ENCODE measurements at places on chromosomes 4 and X.

- DNase-seq = no peak
Measured at GRCh38 chr4:151238477-151238876, 38.5 kb upstream of the PRSS48 start.

GRCh38 chrX:101478366-101478765, 6.9 kb upstream of the ARMCX4 start:
- DNase-seq = no peak

DNA sequence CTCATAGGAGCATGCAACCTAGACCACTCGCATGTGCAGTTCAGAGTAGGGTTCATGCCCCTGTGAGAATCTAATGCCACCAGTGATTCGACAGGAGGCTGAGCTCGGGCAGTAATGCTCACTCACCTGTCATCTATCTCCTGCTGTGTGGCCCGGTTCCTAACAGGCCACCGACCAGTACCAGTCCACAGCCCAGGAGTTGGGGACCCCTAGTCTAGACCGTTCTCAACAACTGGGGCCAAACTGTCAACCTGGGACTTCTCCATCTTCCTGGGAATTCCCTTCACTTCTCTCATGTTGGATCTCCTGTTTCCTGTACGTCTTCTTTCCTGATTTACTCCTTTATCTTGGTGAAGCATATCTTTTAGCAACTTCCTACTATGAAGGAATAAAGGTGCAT, 79.4 kb upstream of the HELT start:
- no peak for DNase-seq

DNA sequence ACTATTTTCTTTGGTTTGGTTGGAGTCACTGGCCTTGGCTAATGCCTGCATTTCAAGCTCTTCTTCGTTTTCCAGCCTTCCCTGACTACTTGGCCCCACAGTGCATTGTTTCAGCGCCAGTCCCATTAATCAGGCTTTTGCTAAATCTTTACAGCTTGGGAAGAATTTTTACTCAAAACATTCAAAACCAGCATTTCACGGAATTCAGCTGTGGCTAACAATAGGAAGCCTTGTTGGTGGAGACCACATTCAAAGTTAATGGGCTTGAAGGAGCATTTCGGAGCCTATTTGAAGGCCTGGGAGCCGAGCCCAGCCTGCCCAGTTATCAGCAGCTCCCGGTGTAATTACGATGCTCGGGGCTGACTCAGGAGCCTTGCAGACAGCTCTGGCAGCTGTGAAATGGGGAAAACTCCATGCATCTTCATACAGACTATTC, 30.8 kb upstream of the VCX2 start:
- no peak for DNase-seq

- no peak for DNase-seq
Measured at GRCh38 chr4:20311856-20312255, 60.2 kb downstream of the SLIT2 start.

GRCh38 chrX:130018143-130018542, 35.7 kb downstream of the BCORL1 start:
- no peak for DNase-seq

GRCh38 chr4:153549405-153549804, 83.2 kb downstream of the TMEM131L start:
- no peak for DNase-seq

DNA sequence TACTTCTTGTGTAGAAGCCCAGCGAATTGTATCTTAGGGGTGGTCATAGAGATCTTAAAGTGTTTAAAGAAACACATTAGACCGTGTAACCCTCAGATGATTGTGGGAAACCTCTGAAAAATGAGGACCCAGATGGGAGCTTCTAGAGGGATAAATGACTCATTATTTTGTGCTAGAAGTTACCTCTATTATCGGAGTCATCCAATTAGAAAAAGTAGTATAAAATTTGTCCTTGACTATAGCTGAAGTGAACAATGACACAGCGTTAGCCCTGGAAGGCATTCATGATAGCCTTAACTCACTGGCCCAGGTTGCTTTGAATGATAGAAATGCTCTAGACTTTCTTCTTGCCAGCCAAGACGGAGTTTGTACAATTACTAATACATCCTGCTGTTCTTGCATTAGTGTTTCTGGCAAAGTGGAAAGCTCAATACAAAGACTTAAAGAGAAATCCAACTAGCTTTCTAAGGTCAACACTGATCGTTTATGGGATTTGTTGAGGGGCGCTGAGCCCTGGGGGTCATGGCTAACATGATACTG, 178.9 kb upstream of the VEGFC start:
- DNase-seq = no peak

DNA sequence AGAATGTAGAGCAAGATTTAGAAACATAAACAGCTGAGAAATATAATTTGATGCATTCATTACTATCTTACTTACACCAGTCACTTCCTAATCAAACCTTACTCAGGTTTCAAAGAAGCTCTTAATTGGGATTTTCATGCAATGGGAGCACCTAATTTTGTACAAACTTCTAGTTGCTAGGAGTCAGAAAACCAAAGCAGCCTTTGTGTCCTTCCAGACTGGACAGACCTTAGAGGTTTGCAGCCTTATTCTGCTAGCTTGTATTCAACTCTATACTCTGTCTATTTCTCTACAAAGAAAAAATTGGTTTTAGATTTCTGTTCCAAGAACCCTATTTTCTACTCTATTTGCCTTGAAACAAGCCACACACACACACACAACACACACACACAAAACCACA, 19.4 kb downstream of the GABRA2 start:
- DNase-seq = no peak

DNA sequence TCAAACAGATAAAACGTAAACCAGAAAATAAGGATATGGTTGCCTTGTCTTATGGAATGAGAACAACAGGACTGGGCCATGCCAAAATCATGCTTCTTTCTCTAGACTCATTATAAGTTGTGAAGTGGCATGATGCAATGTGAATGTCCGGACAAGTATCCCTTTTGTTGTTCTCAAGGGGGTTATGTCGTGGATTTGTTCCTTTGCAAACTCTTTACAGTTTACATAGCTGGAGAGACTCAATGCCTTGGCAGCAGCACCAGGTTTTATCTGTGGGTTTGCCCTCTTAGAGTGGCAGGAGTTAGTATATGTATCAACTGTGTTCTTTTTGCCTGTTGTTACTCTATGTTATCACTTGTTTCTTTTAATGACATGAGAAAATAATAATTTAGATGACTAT, 41.4 kb downstream of the SPRY1 start:
- DNase-seq = no peak

DNA sequence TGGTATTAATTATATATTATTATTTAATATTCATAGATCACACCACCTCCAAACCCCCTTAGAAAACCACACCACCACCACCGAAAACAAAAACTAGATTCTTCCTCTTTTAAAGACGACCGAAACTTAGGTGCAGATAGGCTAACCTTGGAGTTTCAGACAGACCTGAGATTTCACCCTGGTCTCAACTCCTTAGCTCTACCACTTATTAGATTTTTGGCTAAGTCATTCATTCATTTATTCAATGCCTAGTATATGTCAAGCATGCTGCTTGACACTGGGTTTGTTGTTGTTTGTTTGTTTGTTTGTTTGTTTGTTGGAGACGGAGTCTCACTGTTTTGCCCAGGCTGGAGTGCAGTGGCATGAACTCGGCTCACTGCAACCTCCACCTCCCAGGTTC, 9.5 kb upstream of the BMP2K start:
- no peak for DNase-seq

- no peak for DNase-seq
Measured at GRCh38 chrX:30618160-30618765, 35.0 kb upstream of the GK start.

DNA sequence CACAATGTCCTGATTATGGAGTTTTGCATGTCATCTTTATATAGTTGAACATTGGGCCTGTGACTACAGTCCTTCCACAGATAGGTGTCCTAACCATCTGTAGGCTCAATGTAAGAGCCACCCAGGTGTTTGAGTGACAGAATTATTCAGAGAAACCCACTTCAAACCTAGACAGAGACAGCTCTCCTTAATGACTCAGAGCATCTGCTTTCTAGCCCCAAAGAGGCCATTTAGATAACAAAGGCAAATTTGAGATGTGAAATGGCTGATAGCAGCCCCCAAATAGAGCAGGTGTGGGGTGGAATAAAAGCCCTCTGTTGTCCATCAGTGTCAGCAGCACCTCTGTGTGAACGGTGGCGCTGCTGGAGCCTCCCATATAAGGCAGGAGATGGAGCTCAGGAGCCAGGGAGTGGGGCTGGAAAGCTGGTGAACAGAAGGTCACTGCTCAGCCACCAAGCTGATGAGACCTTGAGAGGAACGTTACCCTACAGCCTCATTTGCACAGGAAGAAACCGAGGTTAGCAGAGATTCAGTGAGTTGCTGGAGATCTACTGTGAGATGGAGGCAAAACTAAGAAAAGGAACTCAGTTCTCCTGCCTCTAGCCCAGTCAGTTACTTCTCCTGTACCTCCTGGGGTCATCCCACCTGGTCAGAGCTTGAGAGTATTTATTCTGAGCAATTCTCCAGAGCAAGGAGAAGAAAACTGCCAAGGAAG, 153.3 kb upstream of the LNX1 start:
- no peak for DNase-seq

- DNase-seq = no peak
Measured at GRCh38 chr4:26140150-26140898, 180.5 kb upstream of the RBPJ start.

DNA sequence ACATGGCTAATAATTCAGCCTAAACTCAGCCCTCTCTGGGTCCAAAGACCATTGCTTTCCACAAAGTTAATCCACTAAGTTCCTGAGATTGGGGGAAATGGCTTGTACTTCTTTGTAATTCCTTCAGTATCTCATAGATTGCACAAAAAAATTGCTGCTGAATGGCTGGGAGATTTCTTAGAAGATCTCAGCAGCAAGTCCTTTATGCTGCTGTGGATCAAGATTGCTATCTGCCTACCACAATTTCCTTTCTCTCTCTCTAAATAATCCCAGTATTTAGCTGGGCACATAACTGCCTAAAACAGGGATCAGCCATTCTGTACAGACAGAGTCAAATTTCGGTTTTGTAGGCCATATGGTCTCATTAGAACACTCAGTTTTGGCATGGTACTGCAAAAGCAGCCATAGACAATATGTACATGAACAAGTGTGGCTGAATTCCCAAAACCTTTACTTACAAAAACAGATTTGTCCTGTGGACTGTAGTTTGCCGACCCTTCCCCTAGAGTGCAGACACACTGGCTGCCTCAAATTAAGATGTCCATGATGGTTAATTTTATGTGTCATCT, 18.5 kb upstream of the HOPX start:
- DNase-seq = no peak

DNA sequence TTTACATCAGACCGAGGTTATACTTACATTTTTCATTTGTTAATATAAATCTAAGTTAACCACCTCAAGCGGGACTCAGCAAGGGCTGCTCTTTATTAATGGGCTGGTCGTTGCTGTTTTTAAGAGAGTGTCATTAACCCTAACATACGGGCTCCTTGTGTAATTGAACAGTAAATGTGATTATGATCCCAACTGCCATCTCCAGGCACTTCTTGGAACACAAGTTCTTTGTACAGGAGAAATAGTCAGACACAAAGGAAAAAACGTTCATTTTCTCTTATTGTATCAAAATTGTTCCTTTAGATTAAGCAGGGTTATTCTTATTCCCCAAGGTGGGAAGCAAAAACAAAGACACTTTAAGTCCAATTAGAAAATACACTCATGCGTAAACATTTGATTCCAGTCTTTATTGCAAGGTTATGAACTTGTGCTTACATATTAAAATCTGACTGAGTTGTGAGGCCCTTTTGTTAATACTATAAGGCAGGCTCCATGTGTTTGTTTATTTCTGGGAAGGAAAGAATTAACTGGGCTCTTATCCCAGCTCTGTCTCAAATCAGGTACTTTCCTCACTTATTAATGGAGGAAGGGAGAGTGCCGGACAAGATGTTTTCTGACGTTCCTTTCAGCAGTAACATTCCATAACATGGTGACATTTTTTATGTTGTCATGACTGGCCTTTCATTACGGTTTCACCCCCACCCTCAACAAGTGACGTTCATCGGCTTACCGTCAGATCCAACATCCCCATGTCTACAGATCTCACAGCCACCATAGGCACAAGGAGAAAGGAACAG, 95.9 kb downstream of the RASL11B start:
- DNase-seq = no peak

GRCh38 chr4:1409491-1410425, 3.5 kb upstream of the NKX1-1 start:
- no peak for DNase-seq

GRCh38 chrX:139200793-139201192, 329.7 kb upstream of the F9 start:
- no peak for DNase-seq

- DNase-seq = no peak
Measured at GRCh38 chrX:101257448-101258258, 33.5 kb downstream of the TAF7L start.

GRCh38 chr4:185820146-185821028, 8.4 kb upstream of the SORBS2 start:
- no peak for DNase-seq

GRCh38 chr4:8645753-8646124, 53.2 kb downstream of the CPZ start:
- no peak for DNase-seq

DNA sequence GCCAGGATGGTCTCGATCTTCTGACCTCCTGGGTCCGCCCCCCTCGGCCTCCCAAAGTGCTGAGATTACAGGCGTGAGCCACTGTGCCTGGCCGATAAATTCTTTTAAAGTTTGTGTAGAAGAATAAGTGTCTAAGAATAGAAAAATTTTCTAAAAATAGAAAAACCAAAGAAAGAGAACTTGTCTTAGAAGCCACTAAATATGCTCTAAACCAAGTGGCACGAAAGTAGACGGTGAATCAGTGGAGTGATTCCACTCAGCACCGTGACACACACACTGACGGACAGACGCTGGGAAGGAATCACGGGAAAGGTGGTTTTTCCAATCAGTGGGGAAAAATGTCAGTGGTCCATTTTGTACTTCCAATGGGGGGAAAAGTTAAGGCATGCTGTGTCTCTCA, 72.7 kb upstream of the PSAPL1 start:
- DNase-seq = no peak

GRCh38 chrX:17655211-17656034, 81.9 kb upstream of the SCML1 start:
- no peak for DNase-seq

DNA sequence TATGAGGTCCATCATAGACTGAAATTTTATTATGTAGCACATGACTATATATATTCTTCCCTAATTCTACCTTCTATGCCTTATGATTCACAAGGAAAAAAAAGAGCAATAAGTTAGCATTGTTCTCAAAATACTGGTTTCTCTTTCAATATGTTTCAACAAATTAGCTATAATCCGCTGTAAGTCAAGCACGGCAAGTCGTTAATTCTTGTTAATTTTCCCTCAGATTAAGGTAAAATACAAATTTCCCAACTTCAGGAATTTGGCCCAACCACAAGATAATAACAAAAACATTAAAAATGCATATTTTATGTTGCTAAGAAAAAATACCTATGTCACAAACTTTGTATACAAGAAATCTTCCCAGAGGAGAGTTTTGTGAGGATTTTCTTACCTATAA, 296.5 kb upstream of the GALNTL6 start:
- no peak for DNase-seq

DNA sequence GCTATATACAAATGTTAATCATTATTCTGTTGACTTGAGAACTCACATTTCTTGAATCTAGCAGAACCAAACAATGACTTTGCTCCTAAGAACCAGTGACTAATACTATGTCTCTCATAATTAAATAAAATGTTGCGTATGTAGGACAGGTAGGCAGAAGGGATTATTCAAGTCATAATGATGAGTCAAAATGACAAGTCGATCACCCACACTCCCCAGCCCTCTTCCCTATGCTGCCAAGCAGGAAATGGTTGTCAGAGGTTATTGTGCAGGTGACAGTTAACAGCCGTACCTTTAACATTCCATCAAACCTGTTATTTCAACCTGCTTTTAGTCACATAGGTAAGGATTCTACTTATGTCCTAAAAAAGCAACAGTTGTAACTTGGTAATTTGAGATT, 22.0 kb upstream of the STK26 start:
- no peak for DNase-seq

All from hematopoietic multipotent progenitor cell treated with erythropoietin and hydrocortisone succinate and interleukin-3 and kit ligand, for 8 days (in vitro differentiated cells).